ENCODE measurements at places on chromosomes 3 and 15.
A peak's percentile ranks its signal among the peaks of the same experiment; 100 is the strongest.

DNA sequence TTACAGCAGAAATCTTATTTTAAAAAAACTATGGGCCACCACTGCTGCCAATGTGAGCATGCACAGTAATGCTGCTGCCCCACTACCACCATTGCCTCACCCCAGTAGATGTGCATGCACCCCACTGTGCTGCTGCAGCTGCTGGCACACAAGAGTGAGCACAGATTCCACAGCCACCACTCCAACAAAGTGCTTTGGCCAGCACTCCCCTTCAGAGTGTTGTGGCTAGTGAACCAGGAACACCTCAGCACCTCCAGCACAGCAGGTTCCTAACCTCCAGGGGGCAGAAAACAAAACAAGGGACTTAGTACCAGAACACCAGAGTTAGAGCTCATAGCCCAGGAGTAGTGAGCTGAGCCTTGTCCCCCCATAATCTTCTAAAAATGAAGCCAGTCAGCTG lies 629.6 kb downstream of the PYDC2 start:
- DNase-seq, result no peak

DNA sequence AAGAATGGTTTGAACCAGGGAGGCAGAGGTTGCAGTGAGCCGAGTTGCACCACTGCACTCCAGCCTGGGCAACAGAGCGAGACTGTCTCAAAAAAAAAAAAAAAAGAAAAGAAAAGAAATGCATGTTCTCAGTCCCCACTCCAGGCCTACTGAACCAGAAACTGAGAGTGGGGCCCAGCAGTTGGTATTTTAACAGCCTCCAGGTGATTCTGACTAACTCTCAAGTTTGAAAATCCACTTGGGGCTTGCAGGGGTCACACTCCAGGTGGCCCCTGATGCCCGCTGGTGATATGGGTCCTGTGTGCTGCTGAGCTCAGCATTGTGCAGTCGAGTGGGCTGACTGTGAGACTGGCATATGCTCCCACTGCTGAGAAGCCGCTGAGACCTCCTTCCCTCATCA lies 133.7 kb upstream of the C2CD4B start:
- no peak for DNase-seq

GRCh38 chr3:183515968-183516851 lies 39.3 kb downstream of the KLHL6 start:
- DNase-seq, result peak; percentile 87

- DNase-seq, result no peak
Measured at GRCh38 chr3:36211652-36211999, 168.7 kb upstream of the STAC start.

DNA sequence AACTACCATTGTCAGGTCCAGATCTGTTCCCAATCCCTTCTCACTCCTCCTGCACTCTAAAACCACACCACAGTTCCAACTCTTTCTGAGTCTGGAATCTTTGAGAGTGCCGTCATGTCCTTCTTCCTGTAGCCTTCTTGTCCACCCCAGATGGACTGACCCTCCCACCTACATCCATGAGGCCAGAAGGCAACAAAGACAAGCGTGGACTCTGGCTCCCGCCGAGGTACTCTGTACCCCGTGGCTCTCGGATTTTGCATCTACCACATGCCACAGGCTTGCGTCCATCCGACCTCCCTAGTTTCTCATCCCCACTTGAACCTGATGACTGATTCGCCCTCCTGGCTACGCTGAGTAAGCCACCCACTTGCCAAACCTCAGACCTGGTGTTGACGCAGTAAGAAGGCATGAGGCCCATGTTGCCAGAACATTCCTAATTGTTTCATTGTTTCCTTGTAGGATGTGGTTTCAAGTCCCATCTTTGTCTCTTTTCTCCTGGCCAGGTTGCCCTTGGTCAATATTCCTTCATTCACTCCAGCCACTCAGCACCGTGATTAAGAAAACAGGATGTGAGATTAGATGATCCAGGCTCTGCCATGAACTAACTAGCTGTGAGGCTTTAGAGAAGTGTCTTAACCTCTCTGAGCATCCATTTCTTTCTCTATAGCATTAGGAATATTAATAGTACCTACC lies 1.1 kb upstream of the ZBTB38 start:
- no peak for DNase-seq

DNA sequence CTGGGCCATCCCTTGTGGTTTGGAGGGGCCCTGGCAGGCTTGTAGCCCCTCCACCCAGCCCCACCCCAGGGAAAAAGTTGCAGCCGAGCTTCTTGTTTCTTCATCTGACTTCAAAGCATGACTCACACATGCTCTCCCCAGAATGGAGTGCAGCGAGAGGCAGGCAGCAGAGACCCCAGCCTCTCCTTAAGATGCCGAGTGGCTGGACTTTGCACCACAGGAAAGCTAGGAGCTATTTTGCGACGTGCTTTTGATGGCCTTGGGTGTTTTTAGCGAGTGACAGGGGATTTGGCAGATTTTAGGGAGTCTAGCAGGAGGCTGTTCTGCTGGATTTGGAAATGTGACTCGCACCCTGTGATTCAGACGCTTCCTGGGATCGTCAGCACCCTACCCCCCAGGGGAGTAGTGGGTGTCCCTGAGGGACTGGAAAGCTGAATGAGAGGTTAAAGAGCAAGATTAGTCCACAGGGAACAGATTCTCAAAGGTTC lies 14.2 kb downstream of the BAHD1 start:
- DNase-seq, result peak; percentile 63

DNA sequence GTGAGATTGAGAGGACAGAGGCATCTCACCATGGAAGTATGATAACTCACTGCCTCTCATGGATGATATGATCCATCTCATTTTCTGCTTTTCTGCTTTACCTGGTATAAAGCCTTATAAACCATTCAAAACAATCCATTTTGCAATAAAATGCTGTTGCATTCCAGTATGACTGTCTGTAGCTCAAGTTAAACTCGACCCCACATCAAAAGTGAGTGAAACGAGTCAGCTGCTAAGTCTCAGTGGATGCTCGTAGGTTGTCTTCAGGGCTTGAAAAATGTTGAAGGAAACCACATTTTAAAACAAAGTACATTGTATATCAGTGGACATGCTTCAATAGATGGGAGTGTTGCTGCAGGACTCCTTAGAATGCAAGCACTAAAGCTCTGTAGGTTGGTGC lies 839.0 kb downstream of the TUSC7 start:
- no peak for DNase-seq

Measured in suppressor macrophage treated with lipopolysaccharide for 1 hour (primary cell).